ENCODE measurements at places on chromosomes 13 and 19.

DNA sequence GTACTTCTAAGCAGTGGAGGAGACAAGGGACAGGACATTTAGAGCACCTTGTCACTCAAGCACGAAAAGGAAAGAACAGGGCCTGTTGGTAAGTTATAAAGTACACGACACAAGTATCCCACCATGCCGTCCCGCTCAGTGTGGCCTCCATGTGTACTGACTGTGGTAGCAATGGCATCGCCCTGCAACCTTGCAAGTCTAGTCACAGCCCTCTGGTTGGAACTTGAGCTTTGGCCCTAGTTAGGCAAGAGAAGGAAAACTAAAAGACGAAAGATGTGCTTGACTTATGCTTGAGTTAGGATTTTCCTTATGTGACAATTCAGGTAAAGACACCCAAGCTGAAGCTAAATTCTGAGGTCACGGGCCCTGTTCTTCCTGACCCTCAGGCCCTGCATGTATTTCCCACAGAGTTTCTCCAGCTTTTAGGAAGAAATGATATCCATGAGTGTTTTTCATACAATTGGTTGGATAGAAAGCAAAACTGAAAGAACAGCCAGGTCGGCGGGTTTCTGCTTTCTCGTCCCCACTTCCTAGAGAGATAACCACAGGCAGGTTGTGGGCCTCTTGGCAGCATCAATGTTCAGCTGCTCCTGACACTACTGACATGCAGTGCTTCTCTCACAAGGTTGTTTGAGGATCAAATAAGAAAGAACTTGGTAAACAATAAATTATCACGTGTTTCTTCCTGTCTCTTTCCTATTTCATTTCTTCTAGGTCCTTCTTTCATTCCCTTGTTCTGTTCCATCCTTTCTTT, 216.2 kb downstream of the IRS2 start:
- H3K27ac ChIP-seq = no peak overlapping the region
- H3K4me1 ChIP-seq = no peaks in the 10 kb centered on the region
- H3K36me3 ChIP-seq = no peaks in the 10 kb centered on the region
- no peaks in the 10 kb centered on the region for H3K27me3 ChIP-seq

DNA sequence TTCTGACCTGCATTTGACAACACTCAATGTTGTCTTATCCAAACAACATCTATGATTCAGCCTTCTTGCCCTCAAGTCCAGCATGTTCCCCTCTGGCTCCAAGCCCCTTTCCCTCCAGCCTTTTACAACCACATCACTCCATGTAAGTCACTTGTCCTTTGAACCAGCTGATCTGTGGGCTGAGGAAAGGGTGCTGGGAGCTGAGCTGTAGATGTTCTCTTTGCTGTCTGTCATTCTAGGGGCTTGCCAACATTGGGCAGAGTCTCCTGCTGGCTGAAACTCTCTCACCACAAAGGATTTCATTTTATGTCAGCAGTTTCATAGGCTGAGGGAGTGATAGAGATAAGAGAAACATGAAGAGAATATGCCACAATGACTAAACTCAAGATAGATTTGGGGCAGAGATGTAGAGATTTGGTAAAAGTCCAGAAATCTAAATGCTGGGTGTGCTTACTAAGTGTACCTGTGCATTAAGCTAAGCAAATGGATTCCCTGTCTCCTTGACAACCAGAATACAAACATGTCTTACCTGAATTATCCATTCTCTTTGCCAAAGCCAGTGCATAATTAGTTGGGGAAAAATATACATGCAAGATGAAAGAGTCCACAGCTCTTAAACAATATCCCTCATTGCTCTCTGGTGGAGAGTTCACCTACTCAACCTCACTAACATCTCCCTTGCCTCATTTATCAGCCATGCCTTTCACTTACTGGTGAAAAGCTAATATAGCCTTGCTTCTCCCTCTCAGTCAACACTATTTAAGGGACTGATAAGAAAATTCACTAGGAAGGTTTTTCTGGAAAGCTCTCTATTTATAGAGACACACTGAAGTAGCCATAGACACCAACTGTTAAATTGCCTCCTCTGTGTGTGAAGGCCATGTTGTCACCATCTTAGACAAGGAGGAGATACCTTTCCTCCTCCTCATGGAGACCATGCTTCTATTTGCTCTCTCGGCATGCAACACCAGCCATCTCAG, 175.5 kb upstream of the SERP2 start:
- no peaks in the 10 kb centered on the region for H3K36me3 ChIP-seq
- H3K4me1 ChIP-seq = no peaks in the 10 kb centered on the region
- no peak for DNase-seq
- H3K27ac ChIP-seq = no peak overlapping the region
- no peaks in the 10 kb centered on the region for H3K27me3 ChIP-seq

GRCh38 chr19:10339380-10339960, at the start of gene ICAM3:
Gene ICAM3, minus strand, starts transcription at chr19:10339624. Its CDS starts 10 bp downstream, at chr19:10339614.
- H3K4me1 ChIP-seq = peaks cover under 1% of the 10 kb centered on the region
- no peak within 1 kb of the TSS for H3K27ac ChIP-seq
- no peak for DNase-seq
- H3K4me3 ChIP-seq = peak within 1 kb of the TSS; percentile 3

DNA sequence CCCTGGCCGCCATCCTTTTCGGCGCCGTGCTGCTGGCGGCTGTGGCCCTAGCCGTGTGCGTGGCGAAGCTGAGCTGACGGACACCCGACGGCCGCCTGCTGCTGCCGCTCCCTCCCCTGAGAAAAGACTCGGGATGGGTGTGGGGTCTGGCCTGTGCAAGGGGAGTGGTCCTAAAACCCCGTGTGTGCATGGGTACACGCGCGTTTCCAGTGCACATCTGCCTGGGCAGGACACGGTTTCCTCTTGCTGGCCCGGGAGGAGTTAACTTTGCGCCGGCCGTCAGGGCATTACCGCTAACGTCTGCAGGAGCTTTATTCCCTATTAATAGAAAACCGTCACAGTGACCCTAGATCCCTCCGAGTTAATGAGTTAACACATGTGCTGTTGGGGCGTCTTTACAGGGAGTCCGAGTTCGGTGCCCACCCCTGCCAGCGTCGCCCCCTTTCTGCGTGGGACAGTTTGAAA, 1.3 kb downstream of the RGS9BP start:
- no peaks in the 10 kb centered on the region for H3K27me3 ChIP-seq
- peak overlapping the region; percentile 85 for H3K4me3 ChIP-seq
- no peak for DNase-seq
- no peak overlapping the region for H3K27ac ChIP-seq
- peaks cover 33% of the 10 kb centered on the region for H3K4me1 ChIP-seq

DNA sequence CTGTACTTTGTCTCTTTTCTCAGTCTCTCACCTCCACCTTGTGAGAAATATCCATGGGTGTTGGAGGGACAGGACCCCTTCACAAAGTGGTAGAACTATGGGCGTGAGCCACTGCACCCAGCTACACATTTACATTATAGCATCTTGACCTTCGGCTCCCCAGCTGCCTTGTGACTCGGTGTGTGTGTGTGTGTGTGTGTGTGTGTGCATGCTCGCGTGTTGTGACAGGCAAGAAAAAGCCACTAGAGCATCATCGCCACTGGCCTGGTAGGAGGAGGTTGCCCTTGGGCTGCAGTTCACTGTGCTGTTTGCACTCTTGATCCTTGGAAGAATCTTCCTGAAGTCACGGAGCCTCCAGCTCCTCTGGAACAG, 13.7 kb upstream of the ZNF888 start:
- no peak overlapping the region for H3K27ac ChIP-seq
- peaks cover 15% of the 10 kb centered on the region for H3K4me1 ChIP-seq
- H3K36me3 ChIP-seq = no peaks in the 10 kb centered on the region
- H3K27me3 ChIP-seq = no peaks in the 10 kb centered on the region

- no peaks in the 10 kb centered on the region for H3K27me3 ChIP-seq
- peaks cover 19% of the 10 kb centered on the region for H3K4me1 ChIP-seq
- DNase-seq = no peak
- H3K4me3 ChIP-seq = no peak overlapping the region
Observed at GRCh38 chr19:9986787-9987281, 23.5 kb downstream of the COL5A3 start.

GRCh38 chr19:4112367-4112766, 11.6 kb downstream of the MAP2K2 start:
- no peak overlapping the region for H3K4me3 ChIP-seq
- H3K36me3 ChIP-seq = no peaks in the 10 kb centered on the region
- no peak overlapping the region for H3K27ac ChIP-seq
- DNase-seq = no peak

DNA sequence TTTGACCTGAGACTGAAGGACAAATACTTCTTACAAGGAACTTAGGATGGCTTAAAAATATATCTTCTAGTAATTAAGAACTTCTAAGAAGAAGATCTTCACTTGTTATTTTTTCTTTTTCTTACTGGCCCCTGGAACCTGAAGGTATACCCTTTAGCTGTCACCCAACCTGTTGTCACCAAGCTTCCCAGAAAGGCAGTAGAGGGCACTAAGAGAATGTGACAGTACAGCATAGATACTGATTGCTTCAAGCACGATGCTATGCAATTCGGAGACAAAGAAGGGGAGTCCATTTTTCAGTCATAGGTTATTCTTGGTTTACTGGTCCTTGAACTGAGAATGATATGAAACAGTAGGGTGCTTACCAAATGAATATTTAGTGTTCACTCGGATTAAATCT, 208.3 kb upstream of the PCDH9 start:
- H3K36me3 ChIP-seq = no peaks in the 10 kb centered on the region
- no peak overlapping the region for H3K27ac ChIP-seq
- H3K4me3 ChIP-seq = no peak overlapping the region
- DNase-seq = no peak

- peaks cover 14% of the 10 kb centered on the region for H3K36me3 ChIP-seq
- H3K4me3 ChIP-seq = peak overlapping the region; percentile 17
- H3K27me3 ChIP-seq = no peaks in the 10 kb centered on the region
- peak overlapping the region; percentile 77 for H3K27ac ChIP-seq
Observed at GRCh38 chr19:4391306-4391693, 9.0 kb downstream of the SH3GL1 start.

GRCh38 chr13:59203855-59204254, 959.9 kb downstream of the DIAPH3 start:
- no peaks in the 10 kb centered on the region for H3K4me1 ChIP-seq
- no peaks in the 10 kb centered on the region for H3K27me3 ChIP-seq
- no peak overlapping the region for H3K4me3 ChIP-seq
- H3K27ac ChIP-seq = no peak overlapping the region
- H3K36me3 ChIP-seq = no peaks in the 10 kb centered on the region

- no peaks in the 10 kb centered on the region for H3K27me3 ChIP-seq
- no peaks in the 10 kb centered on the region for H3K36me3 ChIP-seq
- H3K4me3 ChIP-seq = no peak overlapping the region
- no peak for DNase-seq
- no peak overlapping the region for H3K27ac ChIP-seq
- H3K4me1 ChIP-seq = no peaks in the 10 kb centered on the region
Observed at GRCh38 chr13:99370481-99371275, 63.5 kb upstream of the GPR183 start.

- H3K4me3 ChIP-seq = no peak overlapping the region
- DNase-seq = no peak
- H3K27ac ChIP-seq = no peak overlapping the region
- no peaks in the 10 kb centered on the region for H3K36me3 ChIP-seq
Observed at GRCh38 chr19:28933039-28933438, 279.9 kb downstream of the UQCRFS1 start.

DNA sequence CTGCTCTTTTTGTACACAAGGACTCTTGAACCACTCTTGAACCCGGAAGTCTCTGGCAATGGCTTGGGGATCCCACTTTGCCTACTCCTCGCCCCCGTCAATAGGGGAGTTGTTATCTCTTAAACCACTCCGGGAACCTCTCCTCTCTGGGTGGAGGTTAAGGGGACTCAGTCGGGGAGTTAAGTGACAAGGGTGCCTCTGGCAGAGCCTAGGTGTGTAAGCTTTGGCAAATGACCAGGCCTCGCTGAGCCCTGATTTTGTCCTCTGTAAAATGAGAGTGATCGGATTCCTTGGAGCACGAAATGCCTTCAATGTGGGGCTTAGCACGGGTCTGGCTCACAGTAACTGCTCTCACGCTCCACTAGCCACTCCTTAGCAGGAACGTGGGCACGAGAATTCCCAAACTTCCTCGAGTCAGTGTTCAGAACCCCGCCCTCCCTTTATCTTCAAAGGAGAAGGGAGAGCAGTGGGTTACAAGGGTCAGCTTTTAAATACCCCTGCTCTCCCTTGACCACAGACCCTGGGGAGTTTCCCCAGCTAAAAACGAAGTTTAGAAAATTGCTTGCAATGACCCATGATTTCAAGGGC, 193.3 kb downstream of the KATNAL1 start:
- peaks cover 45% of the 10 kb centered on the region for H3K4me1 ChIP-seq
- no peak for DNase-seq
- H3K27ac ChIP-seq = peak overlapping the region; percentile 89
- H3K36me3 ChIP-seq = no peaks in the 10 kb centered on the region
- peaks cover under 1% of the 10 kb centered on the region for H3K27me3 ChIP-seq
- H3K4me3 ChIP-seq = peak overlapping the region; percentile 45

GRCh38 chr19:34960103-34960805, 3.8 kb downstream of the ZNF792 start:
- H3K4me1 ChIP-seq = peaks cover 24% of the 10 kb centered on the region
- H3K36me3 ChIP-seq = peaks cover 54% of the 10 kb centered on the region

DNA sequence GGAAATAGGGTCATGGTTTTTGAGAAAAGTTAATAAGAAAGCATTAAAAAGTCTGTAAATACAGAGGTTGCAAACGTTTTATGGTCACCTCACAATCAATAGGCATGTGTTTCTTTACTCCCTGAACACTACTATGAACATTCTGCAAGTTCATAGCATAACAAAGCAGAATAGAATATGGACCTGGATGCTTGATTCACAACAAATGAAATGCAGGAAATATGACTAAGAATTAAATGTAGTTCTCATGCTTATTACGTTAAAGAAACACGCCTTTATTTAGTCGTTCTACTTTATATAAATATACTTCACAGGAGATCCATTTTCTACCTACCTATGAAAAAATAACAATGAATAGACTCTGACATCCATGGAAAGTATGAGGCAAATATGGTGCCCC, 344.0 kb downstream of the KCTD12 start:
- no peaks in the 10 kb centered on the region for H3K27me3 ChIP-seq
- no peak overlapping the region for H3K4me3 ChIP-seq
- no peaks in the 10 kb centered on the region for H3K36me3 ChIP-seq
- no peak for DNase-seq
- H3K4me1 ChIP-seq = no peaks in the 10 kb centered on the region

GRCh38 chr13:22276616-22277015, 605.7 kb downstream of the FGF9 start:
- no peak overlapping the region for H3K27ac ChIP-seq
- no peak for DNase-seq
- H3K27me3 ChIP-seq = no peaks in the 10 kb centered on the region
- no peaks in the 10 kb centered on the region for H3K36me3 ChIP-seq
- no peak overlapping the region for H3K4me3 ChIP-seq

- no peaks in the 10 kb centered on the region for H3K36me3 ChIP-seq
- no peaks in the 10 kb centered on the region for H3K27me3 ChIP-seq
- no peak overlapping the region for H3K4me3 ChIP-seq
- H3K27ac ChIP-seq = no peak overlapping the region
- H3K4me1 ChIP-seq = peaks cover 28% of the 10 kb centered on the region
Observed at GRCh38 chr13:21446656-21447055, 12.4 kb downstream of the ZDHHC20 start.

- no peak overlapping the region for H3K4me3 ChIP-seq
- peak overlapping the region; percentile 1 for H3K27ac ChIP-seq
- DNase-seq = no peak
- peaks cover 7% of the 10 kb centered on the region for H3K4me1 ChIP-seq
- H3K27me3 ChIP-seq = no peaks in the 10 kb centered on the region
Observed at GRCh38 chr13:97397267-97397666, 36.7 kb upstream of the RAP2A start.

GRCh38 chr19:39926170-39926760, 8.2 kb downstream of the FCGBP start:
- no peaks in the 10 kb centered on the region for H3K36me3 ChIP-seq
- no peaks in the 10 kb centered on the region for H3K4me1 ChIP-seq

Data from vagina (tissue), 2 donors.